ENCODE measurements at places on chromosomes 16 and 17.

GRCh38 chr17:6075845-6076244 lies 5.7 kb downstream of the WSCD1 start:
- DNase-seq: no peak

DNA sequence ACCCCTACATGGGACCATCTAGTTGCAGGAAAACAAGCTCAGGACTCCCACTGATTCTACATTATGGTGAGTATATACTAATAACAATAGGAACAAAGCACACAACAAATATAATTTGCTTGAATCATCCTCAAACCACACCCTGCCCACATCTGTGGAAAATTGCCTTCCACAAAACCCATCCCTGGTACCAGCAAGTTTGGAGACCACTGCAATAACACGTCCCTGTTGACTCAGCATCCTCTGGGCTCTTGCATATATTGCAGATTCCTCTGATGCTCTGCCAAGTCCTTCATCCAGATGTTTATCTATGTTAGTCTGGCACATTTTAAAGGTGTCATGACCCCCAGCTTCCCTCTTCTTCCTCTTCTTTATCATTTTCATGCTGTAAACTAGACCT lies 138.4 kb downstream of the PCTP start:
- no peak for DNase-seq

DNA sequence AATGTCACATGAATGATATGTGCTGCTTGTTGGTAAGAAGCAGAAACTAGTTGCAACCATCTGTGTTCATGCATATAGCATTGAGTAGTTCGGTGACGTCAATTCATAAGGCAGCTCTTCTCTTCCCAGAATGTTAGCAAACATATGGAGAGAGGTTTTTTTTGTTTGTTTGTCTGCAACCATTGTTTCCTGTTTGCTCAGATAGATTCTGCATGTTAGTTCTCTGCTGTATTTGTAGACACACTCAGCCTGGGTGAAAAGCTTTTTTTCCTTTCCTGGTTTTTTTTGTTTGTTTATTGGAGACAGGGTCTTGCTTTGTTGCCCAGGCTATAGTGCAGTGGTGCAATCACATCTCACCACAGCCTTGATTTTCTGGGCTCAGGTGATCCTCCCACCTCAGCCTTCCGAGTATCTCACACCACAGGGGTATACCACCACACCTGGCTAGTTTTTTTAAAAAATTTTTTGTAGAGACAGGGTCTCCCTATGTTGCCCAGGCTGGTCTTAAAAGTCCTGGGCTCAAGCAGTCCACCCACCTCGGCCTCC lies 16.7 kb downstream of the WSB1 start:
- no peak for DNase-seq

GRCh38 chr16:89522287-89522686 lies 14.1 kb downstream of the SPG7 start:
- no peak for DNase-seq
